Ovary (tissue), 10 donors: ENCODE measurements at places on chromosomes 5 and 9.

- no peak for DNase-seq
These were observed 41.7 kb upstream of the LRRC19 start for GRCh38 chr9:27047136-27047535.

DNA sequence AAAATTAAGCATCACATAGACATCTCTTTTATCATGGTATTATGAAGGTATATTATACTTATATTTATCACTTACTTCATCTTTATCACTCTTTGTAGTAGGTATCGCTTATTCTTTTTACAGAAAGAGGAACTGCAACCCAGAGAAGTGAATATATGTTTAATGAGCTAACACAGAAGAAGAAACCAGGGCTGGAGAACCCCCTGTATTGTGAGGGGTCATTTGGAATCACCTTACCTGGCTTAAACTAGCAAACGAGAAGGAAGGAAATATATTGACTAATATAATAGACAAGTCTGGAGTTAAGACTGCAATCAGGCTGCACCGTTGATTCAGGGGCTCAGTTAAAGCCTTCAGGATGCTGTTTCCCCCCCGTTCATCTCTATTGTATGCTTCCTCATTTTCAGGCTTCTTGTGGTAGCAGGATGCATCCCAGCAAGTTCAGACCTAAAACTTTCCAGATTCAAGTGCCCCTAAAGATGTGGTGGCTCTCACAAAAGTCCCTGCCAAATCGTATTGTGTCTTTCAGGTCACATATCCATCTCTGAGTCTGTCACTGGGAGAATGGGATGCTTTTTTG lies 146.4 kb downstream of the GCNT1 start:
- no peak for DNase-seq

- DNase-seq, result no peak
These were observed 7.4 kb downstream of the BSPRY start for GRCh38 chr9:113356686-113357292.

DNA sequence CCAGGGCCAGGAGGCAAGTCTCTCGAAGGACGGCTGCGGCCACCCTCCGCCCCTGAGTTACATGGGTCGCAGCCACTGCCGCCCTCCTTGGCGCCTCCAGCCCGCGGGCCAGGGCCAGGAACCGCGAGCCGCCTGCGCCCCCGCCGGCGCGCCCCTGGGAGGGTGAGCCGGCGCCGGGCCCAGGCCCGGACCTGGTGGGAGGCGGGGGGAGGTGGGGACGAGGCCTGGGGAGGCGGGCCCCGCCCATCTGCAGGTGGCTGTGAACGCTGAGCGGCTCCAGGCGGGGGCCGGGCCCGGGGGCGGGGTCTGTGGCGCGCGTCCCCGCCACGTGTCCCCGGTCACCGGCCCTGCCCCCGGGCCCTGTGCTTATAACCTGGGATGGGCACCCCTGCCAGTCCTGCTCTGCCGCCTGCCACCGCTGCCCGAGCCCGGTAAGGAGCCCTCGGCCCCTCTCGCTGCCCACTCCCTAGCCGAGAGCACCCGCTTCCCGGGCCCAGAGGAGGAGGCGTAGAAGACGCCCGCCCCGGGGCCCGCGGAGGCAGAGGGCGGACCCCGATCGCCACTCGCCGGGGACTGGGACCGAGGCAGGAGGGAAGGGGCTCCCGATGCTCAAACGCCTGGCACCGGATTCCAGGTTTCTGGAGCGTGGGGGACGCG lies at the start of gene ASS1:
TSS of gene ASS1 (plus strand) at position 397 of the 657 bp plus-strand sequence. CDS start 7,268 bp downstream, outside the sequence.
- peak; percentile 76 for DNase-seq

DNA sequence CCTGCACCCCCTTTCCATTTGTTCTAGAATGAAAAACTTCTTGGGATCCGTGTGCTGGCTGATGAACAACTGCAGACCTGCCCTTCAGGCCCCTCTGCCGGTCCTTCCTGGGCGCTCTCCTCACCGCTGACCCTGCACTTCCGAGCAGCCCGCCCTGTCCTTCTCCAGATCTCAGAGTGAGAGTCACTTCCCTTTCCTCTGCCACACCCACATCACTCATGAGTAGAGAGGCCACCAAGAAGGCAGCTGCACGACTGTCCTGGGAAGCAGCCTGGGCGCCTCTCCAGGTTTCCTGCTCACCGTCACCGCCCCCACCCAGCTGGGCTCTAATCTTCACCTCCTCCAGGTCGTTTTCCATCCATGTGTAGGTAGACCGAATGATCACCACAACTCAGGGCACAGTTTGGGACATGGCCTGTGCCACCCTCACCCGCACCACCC lies 35.0 kb upstream of the NSMF start:
- DNase-seq, result no peak

GRCh38 chr9:124598048-124598447 lies 90.8 kb upstream of the NR5A1 start:
- DNase-seq, result no peak

DNA sequence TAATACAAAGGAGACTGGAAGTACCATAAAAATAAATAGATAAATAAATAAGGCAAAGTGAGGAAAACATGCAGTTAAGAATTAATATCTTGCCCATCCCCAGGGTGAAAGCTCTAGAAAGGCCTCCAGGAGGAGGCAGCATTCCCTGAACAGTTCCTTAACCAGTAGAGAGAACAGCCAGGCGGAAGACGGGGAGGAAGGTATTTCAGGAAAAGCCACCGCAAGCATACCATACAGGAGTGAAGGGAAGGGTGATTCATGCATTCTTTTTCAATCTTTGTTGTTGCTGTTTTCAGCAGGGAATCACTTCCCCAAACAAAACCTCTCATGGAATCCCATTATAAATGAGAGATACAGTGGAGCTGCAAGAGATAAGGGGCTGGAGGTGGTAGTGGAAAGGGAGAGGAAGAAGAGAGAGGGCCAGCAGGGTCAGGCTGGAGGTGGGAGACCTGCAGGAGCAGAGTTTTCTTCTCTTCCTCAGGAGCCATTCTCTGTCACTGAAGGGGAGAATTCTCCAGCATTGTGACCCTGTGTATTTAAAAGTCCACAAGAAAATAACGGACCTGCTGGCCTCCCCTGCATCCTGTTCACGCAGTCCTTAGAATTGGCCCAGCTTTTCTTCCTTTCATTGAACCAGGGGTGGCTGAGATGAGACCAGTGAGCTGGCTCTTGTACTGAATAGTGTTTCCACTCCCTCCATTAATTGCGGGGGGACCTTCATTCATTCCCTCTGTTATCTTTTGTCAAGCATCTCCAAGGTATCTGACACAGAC lies 255.9 kb downstream of the FAM114A2 start:
- no peak for DNase-seq

DNA sequence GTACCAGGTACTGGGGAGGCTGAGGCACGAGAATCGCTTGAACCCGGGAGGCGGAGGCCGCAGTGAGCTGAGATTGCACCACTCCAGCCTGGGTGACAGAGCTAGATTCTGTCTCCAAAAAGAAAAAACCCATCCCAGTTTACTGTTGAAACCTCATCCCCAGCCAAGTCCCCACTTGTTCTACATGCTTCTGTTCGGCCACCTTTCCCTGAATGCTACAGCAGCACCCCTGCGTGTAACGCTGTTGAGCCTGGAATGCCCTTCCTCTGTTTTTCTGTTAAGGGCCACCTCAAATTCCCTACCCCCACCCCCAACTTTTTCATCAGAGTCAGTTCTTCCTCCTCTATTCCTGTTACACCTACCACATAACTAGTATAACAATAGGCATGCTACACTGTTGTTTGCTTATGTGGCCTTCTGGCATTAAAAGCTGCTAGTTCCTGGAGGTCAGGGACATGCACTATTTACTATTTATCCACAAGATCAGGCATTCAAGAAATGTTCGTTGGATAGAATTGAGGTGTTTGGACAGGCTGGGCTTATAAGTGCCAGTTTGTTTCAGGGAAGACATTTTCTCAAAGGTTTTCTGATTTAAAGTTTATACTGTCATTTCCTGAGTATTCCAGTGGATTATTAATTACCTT lies 47.1 kb upstream of the C5orf47 start:
- DNase-seq, result no peak

DNA sequence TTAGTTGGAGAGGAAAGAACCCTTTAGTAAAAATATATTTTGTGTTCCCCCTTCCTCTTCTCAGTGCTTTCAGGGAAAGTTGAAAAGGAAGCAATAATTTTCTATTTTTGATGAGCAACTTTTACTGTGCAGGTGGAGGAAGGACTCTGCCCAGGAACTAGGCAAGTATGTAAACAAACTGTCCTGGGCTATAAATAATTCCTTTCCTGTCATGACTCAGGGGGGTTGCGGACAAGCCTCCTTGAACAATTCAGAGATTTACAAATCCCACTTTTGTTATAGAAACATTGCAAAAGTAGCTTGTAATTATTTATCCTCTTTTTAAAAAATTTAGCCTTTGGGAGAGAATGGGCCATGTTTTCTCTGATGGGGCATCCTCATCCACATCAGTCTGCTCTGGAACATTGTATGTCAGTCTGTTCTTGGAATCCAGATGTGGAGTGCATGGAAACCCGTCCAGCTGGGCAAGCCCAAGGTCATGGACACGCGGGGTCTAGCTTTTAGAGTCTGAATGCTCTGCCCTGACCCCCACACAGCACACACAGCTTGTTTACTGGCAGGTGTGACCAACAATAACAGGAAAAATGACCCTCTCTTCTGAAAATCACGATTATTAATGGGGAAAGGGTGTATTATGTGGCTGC lies 127.6 kb downstream of the GADD45G start:
- no peak for DNase-seq

- no peak for DNase-seq
These were observed 398.9 kb upstream of the WWC1 start for GRCh38 chr5:167892352-167893115.

GRCh38 chr5:77640589-77641396 lies 2.3 kb upstream of the OTP start:
- no peak for DNase-seq

- DNase-seq, result no peak
These were observed 33.2 kb upstream of the SLC6A3 start for GRCh38 chr5:1478271-1479035.

- no peak for DNase-seq
These were observed 93.6 kb upstream of the RORB start for GRCh38 chr9:74403581-74403980.

GRCh38 chr9:123169926-123170325 lies 98.5 kb downstream of the STRBP start:
- no peak for DNase-seq

DNA sequence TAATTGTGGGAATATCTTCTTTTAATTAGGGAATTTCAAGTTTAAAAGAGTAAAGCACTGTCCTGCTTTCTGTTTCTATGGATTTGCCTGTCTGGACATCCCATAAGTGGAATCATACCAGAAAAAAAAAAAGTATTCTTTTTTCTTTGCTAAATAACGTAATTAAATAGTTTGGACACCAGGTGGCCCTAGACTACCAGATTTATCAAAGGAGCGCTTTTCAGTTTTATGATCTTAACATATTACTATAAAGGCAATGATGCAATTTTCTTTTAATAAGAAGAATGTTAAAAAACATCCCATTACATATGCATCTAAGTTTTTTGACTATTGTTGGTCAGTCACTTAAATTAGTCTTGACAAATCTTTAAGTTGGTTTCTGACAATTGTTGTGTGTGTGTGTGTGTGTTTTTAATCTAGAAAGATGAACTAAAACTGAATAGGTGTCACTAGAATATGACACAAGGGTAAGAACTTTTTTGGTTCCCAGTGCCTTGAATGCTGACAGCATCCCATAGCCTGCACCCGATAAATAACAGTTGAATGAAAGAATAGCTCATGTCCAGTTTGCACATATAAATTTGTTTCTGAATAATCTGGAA lies 49.5 kb downstream of the C5orf22 start:
- DNase-seq, result no peak

- DNase-seq, result peak; percentile 84
These were observed 6.1 kb upstream of the DPM2 start for GRCh38 chr9:127943731-127944144.

DNA sequence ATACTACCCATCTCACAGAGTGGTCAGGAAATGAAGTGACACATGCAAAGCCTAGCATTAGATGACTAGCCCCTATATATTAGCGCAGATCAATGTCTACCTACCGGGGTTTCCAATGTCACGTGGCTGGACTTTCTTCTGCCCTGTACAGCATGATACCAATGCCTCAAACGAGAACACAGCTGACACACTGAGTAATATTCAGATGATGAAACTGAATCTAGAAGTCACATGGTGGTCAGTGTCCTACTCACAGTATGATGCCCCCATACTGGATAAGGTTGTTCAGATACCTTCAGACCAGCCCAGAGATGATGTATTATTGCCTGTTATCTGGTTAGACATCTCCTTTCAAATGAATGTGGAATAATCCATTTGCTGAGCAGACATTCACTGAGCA lies 71.1 kb upstream of the FRRS1L start:
- DNase-seq, result no peak

GRCh38 chr5:1673042-1673677 lies 126.5 kb downstream of the MRPL36 start:
- no peak for DNase-seq

DNA sequence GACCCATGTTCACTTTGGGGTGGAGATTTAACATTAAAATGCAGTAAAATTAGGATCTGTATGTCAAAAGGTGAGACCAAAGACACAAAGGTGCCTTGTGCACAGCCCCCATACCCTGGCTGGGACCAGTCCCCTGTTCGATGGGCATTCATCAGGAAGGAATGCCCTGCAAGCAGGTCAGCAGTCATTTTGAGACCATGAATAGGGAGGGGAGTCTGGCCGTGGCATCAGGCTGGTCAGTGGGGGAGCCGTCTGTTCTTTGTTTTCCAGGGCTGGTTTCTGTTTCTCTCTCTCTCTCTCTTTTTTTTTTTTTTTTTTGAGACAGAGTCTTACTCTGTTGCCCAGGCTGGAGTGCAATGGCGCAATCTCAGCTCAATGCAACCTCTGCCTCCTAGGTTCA lies 68.9 kb upstream of the GOLM1 start:
- DNase-seq, result no peak

GRCh38 chr5:173204185-173204979 lies 30.6 kb downstream of the NKX2-5 start:
- DNase-seq, result no peak

DNA sequence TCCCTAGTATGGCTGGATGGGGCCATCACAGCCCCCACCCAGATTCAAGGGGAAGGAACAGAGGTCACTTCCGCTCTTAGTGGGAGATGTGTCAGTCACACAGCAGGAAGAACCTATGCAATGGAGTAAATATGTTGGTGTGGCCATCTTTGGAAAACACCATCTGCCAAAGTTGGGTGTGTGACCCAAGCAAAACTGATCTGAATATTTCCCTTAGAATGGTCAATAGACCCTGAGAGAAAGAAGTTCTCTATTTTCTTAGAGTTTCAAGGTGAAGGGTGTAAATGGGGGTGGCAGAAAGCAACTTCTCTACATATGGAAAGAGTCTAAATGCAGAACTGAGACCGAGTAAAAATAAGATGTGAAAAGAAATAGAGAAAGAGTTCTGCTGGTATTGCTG lies 212.7 kb downstream of the ESM1 start:
- DNase-seq, result no peak

DNA sequence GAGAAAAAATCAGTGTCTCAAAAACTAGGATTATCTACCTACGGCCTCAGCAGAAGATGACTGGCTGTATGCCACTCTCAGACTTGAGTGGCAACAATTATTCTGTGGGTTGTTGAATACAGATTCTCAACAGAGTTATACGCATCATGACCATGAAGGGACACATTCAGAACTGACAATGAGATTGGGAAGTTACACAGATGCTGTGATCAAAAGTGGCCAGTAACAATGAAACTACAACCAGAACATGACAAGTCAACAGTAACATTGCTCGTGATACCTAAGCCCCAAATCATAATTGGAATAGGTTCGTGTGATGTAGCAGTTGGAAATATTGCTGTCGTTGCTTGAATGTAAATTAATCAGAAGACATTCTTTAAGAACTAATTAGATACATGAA lies 957.5 kb upstream of the CDH9 start:
- DNase-seq, result no peak
